K562 (cell line): ENCODE measurements at places on chromosomes 13 and 19.
A peak's percentile ranks its signal among the peaks of the same experiment; 100 is the strongest.

DNA sequence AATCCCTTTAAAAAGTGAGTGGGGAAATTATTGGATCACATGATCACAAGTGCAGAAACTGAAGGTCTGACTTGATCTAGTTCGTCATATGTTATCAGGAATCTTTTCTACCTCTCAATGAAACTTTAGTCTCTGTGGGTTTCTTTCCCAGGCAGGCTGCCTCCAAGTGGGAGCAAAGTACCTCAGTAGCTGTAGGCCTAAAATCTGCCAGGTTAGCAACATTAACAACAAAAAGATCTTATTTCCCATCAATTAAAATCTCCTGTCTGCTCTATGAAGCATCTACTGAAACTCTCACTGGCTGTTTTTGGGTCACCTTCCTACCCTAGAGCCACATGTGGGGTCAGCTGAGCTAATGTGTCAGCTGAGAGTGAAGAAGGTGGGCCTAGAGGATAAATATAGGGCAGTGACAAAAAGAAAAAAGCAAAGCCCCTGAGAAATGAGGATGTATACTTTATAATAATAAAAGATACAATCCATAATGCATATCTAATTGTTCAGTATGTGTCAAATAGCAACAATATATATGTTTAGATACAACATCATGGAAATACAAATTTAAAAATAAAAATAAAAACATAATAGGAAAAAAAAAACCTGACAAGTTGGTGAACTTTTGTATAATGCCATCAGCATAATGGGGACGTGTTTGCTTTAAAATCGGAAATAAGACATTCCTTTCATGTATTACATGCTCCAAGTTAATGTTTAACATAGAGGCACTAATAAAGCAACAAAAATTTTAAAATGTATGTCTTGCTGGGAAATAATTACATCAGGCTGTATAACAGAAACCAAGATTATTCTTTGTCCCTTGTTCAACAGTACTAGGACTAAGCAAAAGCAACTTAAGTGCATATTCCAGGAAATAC lies 141.1 kb downstream of the GPC5 start:
- peak; percentile 36 for DNase-seq

GRCh38 chr19:42293540-42293939 lies 8.4 kb upstream of the PRR19 start:
- DNase-seq, result no peak

- DNase-seq, result no peak
Measured at GRCh38 chr19:11705474-11705873, 33.3 kb downstream of the ZNF823 start.

DNA sequence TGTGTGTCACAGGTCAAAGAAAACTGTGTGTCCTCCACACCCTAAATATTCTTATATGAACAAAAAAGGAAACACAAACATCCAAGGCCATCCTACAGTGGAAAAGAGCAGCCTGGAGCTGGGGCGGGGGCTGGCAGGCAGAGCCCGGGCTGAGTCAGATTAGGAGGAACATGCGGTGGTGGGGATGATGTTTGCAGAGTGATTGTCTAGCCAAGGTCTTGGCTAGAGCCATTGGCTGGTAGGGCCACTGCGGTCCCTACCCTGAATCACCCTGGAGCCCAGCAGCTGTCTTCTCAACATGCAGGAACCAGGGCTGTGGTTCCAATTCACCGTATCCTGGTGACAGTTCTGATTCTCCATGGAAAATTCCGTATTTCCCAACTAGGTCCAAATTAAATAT lies 439.5 kb downstream of the FGF9 start:
- no peak for DNase-seq

DNA sequence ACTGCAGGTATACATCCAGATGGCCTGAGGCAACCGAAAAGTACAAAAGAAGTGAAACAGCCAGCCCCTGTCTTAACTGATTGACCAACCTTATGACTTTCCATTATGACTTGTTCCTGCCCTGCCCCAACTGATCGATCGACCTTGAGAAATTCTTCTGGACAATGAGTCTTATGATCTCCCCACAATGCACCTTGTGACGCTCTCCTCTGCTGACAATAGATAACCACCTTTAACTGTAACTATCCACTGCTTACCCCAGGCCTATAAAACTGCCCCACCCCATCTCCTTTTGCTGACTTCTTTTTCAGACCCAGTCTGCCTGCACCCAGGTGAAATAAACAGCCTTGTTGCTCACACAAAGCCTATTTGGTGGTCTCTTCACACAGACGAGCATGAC lies 11.2 kb downstream of the ZNF83 start:
- peak; percentile 30 for DNase-seq

- no peak for DNase-seq
Measured at GRCh38 chr19:28500296-28500695, 712.7 kb downstream of the UQCRFS1 start.

DNA sequence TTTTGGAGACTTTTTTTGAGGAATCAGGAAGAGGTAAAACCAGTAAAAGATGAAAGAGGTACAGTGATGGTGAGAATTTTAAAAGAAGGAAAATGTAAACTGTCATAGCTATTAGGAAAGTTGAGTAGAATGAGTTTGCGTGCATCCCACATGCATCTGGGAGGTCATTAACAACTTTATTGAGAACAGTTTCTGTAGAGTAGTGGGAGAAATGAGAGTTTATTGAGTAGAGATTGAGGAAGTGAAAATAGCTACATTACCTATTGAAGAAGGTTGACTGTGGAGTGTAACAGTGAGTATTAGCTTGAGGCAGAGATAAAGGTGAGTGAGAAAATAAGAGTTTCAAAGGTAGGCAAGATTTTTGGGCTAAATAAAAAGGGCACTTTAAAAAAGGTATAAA lies 38.7 kb downstream of the BRCA2 start:
- DNase-seq, result no peak

GRCh38 chr13:20824762-20825476 lies 51.2 kb upstream of the EEF1AKMT1 start:
- no peak for DNase-seq

DNA sequence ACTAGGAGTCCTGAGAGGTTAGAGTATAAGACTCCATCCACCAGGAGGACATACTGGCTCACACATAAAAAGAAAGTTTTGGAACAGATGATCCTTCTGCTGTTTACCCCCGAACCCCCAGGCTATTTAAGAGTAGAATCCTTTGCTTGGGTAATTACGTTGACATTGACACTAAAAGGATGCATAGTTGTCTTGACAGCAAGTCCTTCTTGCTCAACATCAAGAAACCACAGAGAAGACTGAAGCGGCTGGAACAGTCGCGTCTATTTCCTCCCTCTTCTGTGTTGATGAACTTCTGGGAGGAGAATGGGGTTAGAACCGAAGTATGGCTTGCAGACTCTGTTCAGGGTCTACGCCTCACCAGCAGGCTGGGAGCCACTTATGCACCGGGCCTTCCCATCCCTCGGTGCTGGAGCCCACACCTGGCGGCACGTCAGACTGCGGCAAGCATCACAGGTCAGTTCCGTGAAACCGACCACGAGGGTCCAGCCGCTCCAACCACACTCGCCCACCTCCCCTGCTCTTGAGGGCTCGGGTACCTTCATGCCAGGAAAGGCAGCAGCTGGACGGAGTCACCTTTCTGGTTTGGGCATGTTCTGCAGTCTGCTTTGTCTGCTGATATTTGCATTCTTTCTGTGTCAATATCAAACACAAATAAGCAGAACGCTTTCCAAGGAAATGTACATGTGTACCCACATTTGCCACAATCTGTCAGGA lies 42.4 kb upstream of the RANBP3 start:
- DNase-seq, result no peak

DNA sequence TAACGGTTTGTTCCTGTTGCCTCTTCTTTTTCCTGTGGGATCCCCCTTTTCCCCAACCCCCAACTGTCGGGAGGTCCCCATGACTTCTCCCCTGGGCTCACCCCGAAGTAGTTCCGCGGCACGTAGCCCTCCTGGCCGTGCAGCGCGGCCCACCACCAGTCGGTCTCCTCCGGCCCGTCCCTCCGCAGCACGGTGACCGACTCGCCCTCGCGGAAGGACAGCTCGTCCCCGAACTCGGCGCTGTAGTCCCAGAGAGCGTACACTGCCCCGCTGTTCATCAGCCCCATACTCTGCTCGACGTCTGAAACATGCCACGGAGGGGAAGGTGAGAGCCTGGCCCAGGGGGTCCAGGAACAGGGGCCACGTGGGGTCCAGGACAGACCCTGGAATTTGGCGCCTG lies 12.1 kb upstream of the ERCC2 start:
- DNase-seq, result peak; percentile 3

DNA sequence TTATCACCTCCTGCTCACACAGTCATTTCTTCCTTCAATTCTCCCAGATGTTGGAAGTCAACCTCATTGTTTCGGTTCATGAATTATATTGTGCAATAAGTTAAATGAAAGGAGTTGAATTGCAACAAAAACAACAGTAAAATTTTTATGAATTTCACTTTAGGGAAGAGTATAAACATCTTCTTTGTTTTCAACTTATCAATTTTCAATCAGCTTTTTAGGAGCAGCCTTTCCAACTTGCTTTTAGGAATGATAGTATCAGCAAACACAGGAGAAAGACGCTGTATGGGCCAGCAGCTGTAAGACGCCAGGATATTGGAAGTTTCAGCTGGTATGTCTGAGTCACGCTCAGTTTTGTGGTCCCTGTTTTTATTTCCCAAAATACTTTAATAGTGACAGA lies 132.5 kb upstream of the ARGLU1 start:
- no peak for DNase-seq

- no peak for DNase-seq
Measured at GRCh38 chr13:73531014-73531413, 472.2 kb downstream of the KLF5 start.

GRCh38 chr13:109521719-109522118 lies 264.7 kb downstream of the IRS2 start:
- no peak for DNase-seq

DNA sequence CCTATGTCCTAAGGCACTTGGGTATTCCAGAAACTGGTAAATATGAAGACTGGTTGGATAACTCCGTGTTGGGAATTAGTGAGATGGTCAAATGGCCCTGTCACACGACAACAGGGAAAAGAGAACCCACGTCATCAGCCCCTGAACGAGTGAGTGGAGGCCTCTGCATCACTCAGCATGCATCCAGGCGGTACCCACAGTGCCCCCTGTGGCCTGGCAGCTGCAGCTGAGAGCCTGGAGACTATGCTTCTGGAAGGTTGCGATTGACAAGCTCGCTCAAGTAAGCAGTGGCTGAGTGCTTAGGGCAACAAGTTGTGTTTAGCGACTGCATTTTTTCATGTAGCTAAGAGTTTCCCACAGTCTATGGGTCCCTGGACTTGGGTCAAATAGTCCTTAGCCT lies 55.9 kb downstream of the COL4A2 start:
- DNase-seq, result no peak

- no peak for DNase-seq
Measured at GRCh38 chr19:32471811-32472210, 66.2 kb downstream of the DPY19L3 start.

- DNase-seq, result peak; percentile 5
Measured at GRCh38 chr13:78764665-78765064, 105.7 kb upstream of the OBI1 start.

DNA sequence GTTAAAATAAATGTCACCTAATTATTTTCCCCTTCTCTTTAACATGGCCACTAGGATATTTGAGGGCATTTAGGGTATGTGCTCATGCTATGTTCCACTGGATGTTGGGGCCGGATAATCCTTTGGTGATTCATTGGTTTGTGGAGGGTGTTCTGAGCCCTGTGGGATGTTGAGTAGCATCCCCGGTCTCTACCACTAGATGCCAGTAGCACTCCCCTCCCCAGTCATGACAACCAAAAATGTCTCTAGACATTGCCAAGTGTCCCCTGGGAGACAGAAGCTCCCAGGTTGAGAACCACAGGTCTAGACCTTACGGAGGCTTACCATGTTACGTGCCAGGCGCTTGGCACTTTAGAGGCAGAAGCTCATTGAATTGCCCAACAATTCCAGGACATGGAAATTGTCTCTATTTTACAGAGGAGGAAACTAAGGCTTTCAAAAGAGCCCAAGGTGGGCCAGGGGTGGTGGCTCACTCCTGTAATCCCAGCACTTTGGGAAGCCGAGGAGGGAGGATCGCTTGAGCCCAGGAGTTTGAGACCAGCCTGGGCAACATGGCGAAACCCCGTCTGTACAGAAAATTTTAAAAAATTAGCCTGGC lies 14.1 kb downstream of the SHANK1 start:
- DNase-seq, result peak; percentile 81

DNA sequence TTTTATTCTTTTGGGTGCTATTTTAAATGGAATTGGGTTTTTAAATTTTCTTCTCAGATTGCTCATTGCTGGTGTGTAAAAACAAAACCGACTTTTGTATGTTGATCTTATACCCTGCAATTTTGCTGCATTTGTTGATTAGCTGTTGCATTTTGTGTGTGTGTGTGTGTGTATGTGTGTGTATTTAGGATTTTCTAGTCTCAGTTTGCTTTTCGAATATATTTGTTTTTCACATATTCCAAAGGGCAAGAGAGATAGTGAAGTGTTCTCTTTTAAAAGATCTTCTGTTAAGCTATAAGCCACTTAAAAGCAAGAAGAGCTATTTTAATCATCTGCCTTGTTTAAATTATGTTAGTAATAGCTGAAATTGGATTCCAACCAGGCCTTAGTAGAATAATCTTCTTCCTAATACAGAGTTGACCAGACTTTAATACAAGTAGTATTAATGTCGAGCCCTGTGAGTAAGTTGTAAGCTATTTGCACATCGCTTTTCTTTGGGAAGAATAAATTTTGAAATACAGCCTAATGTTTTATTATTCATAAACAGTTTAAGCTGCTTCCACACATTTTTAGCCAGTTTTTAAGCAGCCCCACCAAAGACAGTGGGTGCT lies 57.4 kb downstream of the TM9SF2 start:
- DNase-seq, result no peak
